NCI-H1694 treated with DMSO at 0.1 percent for 48 hours (cell line): ENCODE measurements at places on chromosomes 12 and 14.
A peak's percentile ranks its signal among the peaks of the same experiment; 100 is the strongest.

DNA sequence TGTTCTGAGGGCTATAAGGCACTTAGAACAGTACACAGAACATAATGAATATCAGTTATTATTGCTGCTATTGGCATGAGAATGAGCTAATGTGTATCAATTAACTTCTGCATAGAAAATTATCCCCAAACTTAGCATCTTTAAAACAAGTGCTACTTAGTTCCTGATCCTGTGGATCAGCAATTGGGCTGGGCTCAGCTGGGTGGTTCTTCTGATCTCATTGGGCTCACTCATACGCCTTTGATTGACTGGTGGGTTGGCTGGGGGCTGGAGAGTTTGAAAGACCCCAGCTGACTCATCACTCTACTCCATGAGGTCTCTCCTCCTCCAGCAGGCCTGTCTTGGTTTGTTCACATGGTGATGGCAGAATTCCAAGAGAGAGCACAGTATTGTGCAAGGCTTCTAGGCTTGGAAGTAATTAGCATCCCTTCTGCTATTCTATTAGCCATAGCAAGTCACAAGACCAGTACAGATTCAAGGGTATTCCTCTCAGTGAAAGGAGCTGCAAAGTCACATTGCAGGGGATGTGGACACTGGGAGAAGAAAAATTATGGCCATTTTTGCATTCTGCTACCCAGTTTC lies 27.2 kb upstream of the HSPB8 start:
- peak; percentile 11 for DNase-seq

- peak; percentile 68 for DNase-seq
Measured at GRCh38 chr14:94144765-94145164, 15.4 kb upstream of the IFI27L2 start.

- DNase-seq, result no peak
Measured at GRCh38 chr12:114580306-114580705, 103.7 kb downstream of the TBX3 start.

GRCh38 chr12:17132336-17132735 lies 526.4 kb upstream of the LMO3 start:
- DNase-seq, result no peak

GRCh38 chr12:69655616-69656340 lies 43.3 kb downstream of the BEST3 start:
- no peak for DNase-seq

GRCh38 chr12:33438851-33439586 lies 600 bp downstream of the SYT10 start:
- no peak for DNase-seq
